Right atrium auricular region (tissue), 2 donors: ENCODE measurements at places on chromosomes 4 and X.

GRCh38 chr4:10098780-10099160, 17.8 kb downstream of the WDR1 start:
- DNase-seq: no peak

DNA sequence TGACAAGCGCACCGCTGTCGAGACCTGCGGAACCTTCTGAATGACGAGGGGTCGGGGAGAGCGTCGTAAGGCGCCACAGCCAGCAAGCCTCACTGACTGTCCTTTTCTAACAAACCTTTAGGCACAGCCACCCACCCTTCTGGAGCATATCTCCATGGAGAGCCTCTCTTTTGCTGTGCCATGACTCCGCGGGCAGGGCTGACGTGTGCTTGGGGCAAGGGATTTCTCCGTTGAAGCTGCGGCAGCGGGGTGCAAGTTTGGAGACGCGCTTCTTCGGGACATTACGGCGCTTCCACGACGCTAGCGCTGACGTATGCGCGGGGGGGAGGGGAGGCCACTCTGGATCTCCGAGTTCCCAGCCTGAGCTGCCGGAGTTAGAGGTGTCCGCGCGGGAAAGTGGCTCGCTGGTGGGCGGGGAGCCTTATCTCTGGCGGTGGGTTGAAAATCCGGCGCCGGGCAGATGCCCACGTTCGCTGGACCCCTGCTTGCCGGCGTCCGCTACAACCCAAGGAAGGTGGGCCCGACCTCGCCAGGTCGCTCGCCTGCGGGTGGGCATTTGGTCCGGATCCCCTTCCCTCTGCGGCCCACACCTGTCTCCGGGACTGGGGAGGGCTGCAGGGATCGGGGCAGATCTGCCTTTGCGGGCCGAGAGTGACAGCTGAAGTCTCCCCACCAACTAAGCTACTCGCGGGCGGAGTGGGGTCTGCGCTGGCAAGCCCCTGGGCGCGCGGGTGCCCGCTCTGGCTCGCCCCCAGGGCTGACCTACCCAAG, 543 bp upstream of the SLC10A7 start:
- peak; percentile 91 for DNase-seq

DNA sequence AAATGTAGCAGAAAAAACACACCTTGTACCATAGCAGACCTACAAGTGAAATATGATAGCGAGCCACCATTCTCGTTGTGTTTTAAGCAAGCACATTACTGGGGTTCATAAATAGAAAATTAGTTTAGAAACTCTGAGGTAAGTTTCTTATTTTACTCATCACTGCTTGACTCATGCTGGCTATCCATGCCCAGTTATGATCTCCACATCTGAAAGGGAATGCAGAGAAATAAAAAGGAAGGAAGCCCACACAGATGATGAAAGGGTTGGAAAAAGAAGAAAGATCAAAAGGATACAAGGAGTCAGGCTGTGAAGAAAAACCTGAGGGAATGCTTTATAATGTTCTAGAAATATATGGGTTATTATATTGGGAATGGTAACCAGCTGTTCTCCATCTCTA, 54.5 kb downstream of the CAMK2D start:
- DNase-seq: no peak

DNA sequence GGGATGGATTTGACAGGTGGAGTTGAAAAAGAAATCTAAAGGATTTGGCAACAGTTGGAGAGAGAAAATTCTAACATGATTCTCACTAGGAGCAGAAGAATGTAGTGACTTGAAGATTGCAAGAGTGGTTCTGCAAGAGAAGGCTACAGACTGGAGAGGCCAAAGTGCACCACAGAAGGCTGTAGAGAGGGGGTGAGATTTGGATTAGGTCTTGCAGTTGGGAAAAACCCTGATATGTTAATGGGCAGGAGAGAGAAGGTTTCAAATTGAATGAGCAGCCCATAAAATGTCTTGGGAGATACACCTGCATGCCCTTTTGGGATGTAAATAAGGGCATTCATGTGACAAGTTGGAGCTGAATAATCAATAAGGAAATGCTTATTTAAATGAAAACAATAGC, 14.7 kb upstream of the VEGFD start:
- no peak for DNase-seq

DNA sequence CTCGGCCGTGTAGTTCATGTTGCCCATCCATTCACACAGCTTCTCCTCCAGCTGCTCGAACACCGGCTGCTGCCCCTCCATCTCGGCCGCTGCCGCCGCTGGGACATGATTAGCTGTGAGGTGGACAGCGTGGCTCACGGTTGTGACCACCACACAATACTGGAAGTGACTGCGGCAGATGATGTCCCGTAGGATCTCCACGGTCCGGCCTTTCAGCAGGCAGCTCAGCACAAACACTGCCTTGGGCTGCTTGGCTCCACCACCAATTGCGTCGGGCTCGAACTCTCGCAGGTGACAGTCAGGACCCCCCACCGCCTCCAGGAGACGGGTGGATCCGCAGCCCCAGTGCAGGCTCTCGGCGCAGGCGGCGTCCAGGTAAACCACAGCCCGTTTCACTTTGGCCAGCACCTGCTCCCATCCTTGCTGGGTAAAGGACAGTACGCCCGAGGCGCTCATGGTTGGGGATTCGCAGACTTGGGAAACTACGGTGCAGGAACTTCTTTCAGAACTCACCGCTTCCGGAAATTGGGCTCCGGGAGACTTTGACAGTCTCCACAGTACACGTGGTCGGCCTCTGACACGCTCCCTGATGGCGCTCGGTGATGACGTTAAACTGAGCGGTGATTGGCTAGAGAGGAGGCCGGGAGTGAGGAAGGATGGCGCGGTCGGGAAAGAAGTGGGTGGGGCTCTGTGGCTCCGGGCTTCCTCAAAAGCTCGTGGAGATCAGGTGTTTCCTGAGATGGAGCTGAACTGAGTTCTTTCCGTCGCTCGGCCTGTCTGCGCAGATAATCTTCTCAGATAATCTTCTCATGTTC, at the start of gene SCFD2:
Gene SCFD2, minus strand, starts transcription at position 576 of the 815 bp plus-strand sequence.
- DNase-seq: peak; percentile 99

- DNase-seq: no peak
These were observed 40.8 kb upstream of the AR start for GRCh38 chrX:67503004-67503403.

- no peak for DNase-seq
These were observed 170.4 kb downstream of the SMIM20 start for GRCh38 chr4:26084414-26084813.

DNA sequence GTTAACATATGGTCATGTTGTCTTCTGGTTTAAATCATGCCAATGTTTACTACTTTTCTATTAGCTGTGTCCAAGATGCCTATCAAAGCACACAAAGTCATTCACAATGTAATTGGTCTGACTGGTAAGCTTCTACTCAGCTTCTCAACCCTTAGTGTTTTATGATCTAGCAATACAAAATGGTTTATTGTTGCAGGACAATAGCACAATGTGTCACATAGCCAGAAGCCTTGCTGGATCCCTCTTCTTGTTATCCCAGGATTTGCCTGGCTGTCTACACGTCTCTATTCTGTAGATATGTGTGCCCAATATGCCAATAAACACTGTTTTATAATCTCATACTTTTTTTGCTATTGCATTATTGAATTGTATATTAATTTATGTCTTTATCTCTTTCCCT, 1111.0 kb upstream of the AGA start:
- no peak for DNase-seq
